Liver (tissue), 10 donors: ENCODE measurements at places on chromosomes 11 and 22. TPM values are rescaled to one million over a fixed set of nuclear protein-coding genes. Genes with fewer than 3 reads are reported as not detected.

DNA sequence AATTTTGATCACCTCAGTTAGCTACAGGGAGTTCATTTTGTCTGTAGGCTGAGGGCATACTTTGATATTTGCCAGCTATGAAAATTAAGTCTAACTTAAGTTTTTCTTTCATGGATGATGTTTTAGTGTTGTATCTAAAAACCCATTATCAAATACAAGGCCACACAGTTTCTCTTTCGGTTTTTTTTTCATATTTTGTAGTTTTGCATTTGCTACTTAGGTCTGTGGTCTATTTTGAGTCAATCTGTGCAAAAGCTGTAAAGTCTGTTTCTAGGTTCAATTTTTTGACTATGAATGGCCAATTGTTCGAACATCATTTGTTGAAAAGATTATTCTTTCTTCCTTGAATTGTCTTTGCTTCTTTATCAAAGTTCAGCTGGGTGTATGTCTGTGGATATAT lies 895.6 kb upstream of the ANO3 start:
- H3K27ac ChIP-seq: no peak overlapping the region
- peaks cover 1% of the 10 kb centered on the region for H3K4me1 ChIP-seq
- H3K36me3 ChIP-seq: no peaks in the 10 kb centered on the region
- no peak for DNase-seq
- H3K27me3 ChIP-seq: no peaks in the 10 kb centered on the region

DNA sequence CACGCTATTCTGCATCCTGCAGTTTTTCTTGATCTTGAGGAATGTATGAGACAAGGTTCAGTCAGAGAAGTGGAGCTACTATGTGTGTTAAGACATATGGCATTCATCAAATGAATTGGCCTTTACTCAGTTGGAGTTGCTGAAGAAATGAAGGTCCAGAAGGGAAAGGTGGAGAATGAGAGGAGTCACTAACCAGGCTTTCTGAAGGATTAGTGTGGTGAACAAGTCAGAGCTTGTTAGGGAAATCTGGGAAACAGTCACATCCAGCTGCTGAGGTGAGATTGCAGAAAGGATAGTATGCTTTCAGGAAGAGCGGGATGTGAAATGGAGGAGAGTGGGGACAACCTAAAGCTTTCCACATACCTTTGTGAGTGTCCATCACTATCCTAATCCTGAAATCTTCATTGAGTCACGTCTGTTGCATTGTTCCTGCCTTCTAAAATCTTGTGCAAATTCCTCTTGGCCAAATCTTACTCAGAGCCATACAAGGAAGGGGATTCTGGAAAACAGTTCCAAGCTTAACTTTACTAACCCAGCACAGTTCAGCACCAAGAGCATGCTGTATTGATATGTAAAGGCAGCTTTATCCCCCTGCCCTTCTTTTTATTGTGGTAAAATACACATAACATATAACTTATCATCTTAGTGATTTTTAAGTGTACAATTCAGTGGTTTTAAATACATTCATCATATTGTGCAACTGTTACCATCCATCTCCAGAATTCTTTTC lies 11.4 kb upstream of the PITPNB start:
- H3K36me3 ChIP-seq: no peaks in the 10 kb centered on the region
- no peaks in the 10 kb centered on the region for H3K27me3 ChIP-seq
- H3K4me3 ChIP-seq: no peak overlapping the region
- no peak for DNase-seq
- H3K4me1 ChIP-seq: no peaks in the 10 kb centered on the region
- H3K27ac ChIP-seq: peak overlapping the region; percentile 55

GRCh38 chr11:69515271-69516245 lies 34.1 kb downstream of the LINC01488 start:
- no peaks in the 10 kb centered on the region for H3K4me1 ChIP-seq
- H3K36me3 ChIP-seq: no peaks in the 10 kb centered on the region
- no peaks in the 10 kb centered on the region for H3K27me3 ChIP-seq
- no peak for DNase-seq
- H3K4me3 ChIP-seq: no peak overlapping the region
- no peak overlapping the region for H3K27ac ChIP-seq

Gene MRGPRF
- 1.9 TPM for total RNA-seq

GRCh38 chr11:118625976-118626375 lies 18.6 kb downstream of the PHLDB1 start:
- no peaks in the 10 kb centered on the region for H3K36me3 ChIP-seq
- H3K27ac ChIP-seq: no peak overlapping the region
- no peak overlapping the region for H3K4me3 ChIP-seq
- H3K27me3 ChIP-seq: no peaks in the 10 kb centered on the region
- DNase-seq: no peak

DNA sequence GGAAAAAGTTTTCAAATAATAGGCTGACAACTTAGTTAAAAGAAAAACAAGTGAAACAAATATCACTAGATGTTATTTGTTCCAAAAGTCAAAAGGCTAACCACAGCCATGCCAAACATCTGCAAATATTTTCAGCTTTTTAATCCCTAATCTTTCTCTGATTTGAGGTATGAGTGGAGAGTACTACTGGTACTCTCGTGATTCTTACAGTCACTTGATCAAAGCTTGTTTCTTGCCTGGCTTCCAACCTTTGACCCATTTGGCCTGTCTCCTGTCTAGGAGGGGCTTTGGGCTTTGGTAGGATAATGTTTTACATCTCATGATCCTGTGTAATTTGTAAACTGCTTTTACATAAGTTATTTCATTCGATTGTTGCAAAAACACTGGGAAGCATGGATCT lies 301.8 kb upstream of the SORL1-AS1 start:
- DNase-seq: no peak
- no peaks in the 10 kb centered on the region for H3K36me3 ChIP-seq
- H3K4me1 ChIP-seq: no peaks in the 10 kb centered on the region
- H3K4me3 ChIP-seq: no peak overlapping the region
- no peaks in the 10 kb centered on the region for H3K27me3 ChIP-seq

GRCh38 chr11:112300094-112300786 lies 39.6 kb upstream of the PLET1 start:
- no peak overlapping the region for H3K4me3 ChIP-seq
- H3K4me1 ChIP-seq: peaks cover 6% of the 10 kb centered on the region
- H3K27me3 ChIP-seq: no peaks in the 10 kb centered on the region
- H3K36me3 ChIP-seq: no peaks in the 10 kb centered on the region
- no peak for DNase-seq
- no peak overlapping the region for H3K27ac ChIP-seq

- no peaks in the 10 kb centered on the region for H3K4me1 ChIP-seq
- no peaks in the 10 kb centered on the region for H3K36me3 ChIP-seq
- DNase-seq: no peak
- H3K27me3 ChIP-seq: no peaks in the 10 kb centered on the region
- H3K27ac ChIP-seq: no peak overlapping the region
These were observed 66.2 kb downstream of the DHCR7 start for GRCh38 chr11:71381781-71382505.

GRCh38 chr11:46906609-46907041 lies 11.7 kb downstream of the LRP4 start:
- DNase-seq: no peak
- H3K27me3 ChIP-seq: no peaks in the 10 kb centered on the region
- no peaks in the 10 kb centered on the region for H3K36me3 ChIP-seq

- DNase-seq: no peak
- no peaks in the 10 kb centered on the region for H3K27me3 ChIP-seq
- no peak overlapping the region for H3K27ac ChIP-seq
- peaks cover 44% of the 10 kb centered on the region for H3K36me3 ChIP-seq
- no peaks in the 10 kb centered on the region for H3K4me1 ChIP-seq
- H3K4me3 ChIP-seq: no peak overlapping the region
These were observed 30.7 kb downstream of the SLC22A25 start for GRCh38 chr11:63212742-63213141.

DNA sequence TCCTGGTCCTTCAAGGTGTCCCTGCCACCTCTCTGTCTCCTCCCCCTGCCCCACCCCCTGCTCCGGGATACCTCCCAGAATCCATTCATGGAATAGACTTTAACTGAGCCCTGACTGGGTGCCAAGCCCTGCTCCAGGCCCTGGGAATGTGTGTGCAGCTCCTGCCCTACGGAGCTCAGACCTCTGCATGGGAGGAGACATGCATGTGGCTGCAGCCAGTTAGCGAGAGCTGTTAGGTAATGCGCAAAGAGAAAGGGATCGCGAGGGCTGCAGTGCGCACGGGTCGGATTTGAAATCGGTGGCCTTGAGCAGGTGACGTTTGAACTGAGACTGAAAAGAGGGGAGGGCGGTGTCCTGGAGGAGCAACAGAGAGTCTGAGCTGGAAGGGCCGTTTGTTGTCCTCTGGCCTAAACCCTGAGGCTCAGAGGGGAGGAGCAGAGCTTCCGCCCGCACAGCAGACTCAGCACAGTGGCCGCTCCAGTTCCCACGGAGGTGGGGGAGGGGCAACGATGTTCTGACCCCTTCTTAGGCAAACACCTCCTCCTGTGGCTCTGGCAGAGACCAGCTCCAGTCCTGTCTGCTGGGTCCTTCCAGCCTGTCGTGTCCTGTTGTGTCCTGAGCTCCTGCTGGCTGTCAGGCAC lies 19.8 kb upstream of the LRRC10B start:
- H3K27ac ChIP-seq: peak overlapping the region; percentile 71
- DNase-seq: peak; percentile 57
- peak overlapping the region; percentile 1 for H3K4me3 ChIP-seq
- H3K4me1 ChIP-seq: peaks cover 31% of the 10 kb centered on the region
- H3K36me3 ChIP-seq: no peaks in the 10 kb centered on the region

DNA sequence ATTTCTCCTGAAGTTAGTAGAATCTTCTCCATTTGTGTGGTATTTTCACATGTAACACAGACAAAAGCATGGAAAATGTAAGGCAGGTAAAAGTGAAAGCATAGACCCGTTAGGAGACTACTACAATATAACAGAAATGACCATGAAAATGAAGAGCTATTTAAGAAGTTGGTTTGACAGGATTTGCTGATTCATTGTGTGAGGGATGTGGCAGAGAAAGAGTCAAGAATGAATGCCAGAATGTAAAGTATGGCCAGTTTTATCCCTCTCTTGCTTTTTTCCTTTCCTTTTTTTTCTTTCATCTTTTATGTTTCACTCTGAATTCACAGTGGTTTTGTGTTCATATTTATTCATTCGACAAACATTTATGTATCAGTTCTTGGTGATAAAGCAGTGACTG lies 115.9 kb downstream of the ARFGAP2 start:
- no peaks in the 10 kb centered on the region for H3K27me3 ChIP-seq
- H3K4me3 ChIP-seq: no peak overlapping the region

GRCh38 chr22:32926600-32926999 lies 125.1 kb downstream of the TIMP3 start:
- H3K36me3 ChIP-seq: no peaks in the 10 kb centered on the region
- no peak overlapping the region for H3K4me3 ChIP-seq
- H3K27ac ChIP-seq: no peak overlapping the region
- H3K4me1 ChIP-seq: no peaks in the 10 kb centered on the region
- no peak for DNase-seq

DNA sequence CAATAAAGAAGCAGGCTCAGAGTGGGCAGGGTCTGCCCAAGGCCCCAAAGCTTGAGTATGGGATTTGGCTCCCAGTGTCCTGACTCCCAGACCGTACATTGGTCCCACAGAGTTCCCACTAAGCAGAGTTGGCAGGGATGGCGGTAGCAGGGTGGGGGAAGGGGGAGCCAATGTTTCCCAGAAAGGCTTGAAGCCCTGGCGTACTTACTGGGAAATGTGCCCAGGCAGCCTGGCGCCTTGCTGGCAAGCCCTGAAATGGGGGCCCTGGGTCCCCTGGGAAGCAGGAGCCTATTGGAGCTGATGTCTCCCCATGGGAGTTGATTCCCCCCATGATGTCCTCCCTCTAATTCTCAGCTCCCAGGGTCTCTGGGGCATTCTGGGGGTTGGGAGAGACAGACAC lies 9.3 kb downstream of the ARHGEF17 start:
- no peaks in the 10 kb centered on the region for H3K27me3 ChIP-seq
- H3K4me3 ChIP-seq: no peak overlapping the region
- no peaks in the 10 kb centered on the region for H3K36me3 ChIP-seq

Gene MS4A6E
- not detected for total RNA-seq

Gene BCR
- total RNA-seq: 35.6 TPM

DNA sequence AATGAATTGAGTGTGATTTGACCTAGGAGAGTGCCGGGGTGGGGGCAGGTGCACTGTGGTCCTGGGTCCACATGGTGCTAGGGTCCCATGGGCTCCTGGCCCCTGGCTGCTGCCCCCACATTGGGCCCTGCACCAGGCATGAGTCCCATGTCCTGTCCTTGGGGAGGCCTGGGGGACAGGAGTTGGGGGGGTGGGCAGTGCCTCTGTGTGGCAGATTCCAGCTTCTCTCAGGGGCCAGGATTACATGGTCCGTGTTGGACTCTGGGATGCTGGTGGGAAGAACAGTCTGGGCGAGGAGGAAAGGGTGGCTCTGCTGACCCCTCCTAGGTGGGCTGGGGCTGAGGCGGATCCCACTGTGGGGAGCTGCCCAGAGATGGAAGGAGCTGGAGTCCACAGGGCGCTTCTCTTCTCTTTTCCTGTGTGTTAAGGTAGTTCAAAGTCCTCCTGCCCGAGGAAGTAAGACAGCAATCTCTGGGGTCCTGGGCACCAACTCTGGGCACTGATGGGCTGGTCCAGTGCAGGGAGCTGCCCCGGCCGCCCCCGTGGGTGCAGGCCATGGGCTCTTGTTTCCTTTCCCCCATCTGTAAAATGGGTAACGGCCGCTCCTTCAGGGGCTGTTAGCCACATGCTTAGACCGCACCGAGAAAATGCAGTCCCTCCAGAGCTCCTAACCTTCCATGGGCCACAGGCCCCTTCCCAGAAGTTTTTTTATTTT lies 19.8 kb downstream of the KCNQ1 start:
- H3K4me3 ChIP-seq: no peak overlapping the region
- DNase-seq: no peak
- H3K27ac ChIP-seq: no peak overlapping the region
- H3K27me3 ChIP-seq: no peaks in the 10 kb centered on the region
- no peaks in the 10 kb centered on the region for H3K36me3 ChIP-seq

DNA sequence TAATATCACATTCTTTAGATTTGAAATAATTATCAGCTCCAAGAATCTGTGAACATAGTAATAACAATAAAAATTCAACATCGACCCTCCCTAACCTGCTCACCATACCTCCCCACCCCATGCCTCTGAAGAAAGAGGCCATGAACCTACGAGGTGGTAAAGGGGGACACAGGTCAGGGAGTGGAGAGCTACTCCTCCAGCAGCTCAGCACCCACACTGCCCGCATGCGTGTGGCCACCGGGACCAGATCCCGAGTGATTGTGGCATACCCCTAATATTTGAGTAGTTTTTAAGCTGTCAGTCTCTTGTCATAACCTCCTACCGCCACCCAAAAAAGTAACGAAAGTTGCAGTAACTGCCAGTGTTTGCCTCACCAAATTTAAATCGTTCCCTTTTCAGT lies 16.8 kb upstream of the ADSL start:
- H3K27me3 ChIP-seq: no peaks in the 10 kb centered on the region
- DNase-seq: no peak
- H3K36me3 ChIP-seq: peaks cover 15% of the 10 kb centered on the region

- H3K27me3 ChIP-seq: no peaks in the 10 kb centered on the region
- H3K27ac ChIP-seq: no peak overlapping the region
- H3K4me1 ChIP-seq: peaks cover 11% of the 10 kb centered on the region
- H3K4me3 ChIP-seq: no peak overlapping the region
These were observed 90.3 kb upstream of the BARX2 start for GRCh38 chr11:129285402-129285786.

Gene HBD
- total RNA-seq: 6.0 TPM

DNA sequence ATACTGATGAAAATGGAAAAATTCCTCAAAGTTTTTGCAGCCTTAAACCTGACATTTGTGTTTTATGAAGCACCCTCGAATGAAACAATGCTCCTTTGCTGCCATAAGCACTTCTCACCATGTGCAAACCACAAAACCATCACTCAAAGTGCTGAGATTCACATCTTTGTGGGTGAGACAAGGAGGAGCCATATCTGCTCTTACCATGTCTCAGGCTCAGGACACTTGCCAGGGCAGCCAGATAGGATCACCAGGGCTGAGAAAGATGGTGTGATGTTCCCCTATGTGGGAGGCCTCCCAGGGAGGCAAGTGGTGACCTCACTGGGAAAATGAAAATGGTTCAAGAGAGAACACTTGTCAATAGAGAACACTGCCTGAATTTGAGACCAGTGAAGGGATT lies 120.4 kb downstream of the CCDC34 start:
- no peak for DNase-seq
- H3K4me3 ChIP-seq: no peak overlapping the region
- H3K4me1 ChIP-seq: no peaks in the 10 kb centered on the region
- H3K27me3 ChIP-seq: no peaks in the 10 kb centered on the region
- H3K36me3 ChIP-seq: no peaks in the 10 kb centered on the region
